ENCODE measurements at places on chromosomes 7 and 10.

DNA sequence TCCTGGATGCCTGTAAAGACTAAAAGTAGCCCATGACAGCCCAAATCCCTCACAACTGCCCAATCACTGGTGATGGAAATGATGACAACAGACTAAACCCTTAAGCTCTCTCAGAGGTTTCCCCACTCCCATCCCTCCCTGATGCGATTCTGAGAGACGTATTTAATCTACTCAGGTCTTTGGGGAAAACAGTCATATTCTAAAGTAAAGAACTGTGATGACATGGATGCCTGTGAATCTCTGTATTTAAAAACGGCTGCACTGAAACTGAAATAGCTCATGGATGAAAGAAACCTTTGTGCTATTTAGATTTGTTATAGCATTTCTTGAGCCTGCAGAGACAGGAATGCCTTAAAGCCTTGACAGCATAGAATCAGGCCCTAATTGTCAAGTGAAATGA is 28.5 kb downstream of the VPS41 start:
- DNase-seq = no peak

DNA sequence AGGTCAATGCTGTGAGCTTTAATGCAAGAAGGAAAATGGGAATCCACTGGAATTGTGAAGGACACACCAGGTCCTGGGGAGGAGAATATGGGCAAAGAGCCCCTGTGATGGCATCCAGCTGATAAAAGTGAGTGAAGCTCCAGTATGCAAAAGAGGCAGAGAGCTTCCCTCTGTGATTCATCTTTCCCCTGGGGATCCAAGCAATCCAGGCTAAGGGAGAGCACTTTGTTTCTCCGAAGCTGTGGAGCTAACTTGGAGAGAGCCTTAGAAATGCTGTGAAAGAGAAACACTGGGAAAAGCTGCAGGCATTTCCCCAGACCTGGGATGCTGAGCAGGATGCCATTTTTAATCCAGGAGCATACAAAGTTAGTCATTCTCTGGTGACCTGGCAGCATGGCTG is 489.5 kb downstream of the SH2D4B start:
- DNase-seq = no peak

DNA sequence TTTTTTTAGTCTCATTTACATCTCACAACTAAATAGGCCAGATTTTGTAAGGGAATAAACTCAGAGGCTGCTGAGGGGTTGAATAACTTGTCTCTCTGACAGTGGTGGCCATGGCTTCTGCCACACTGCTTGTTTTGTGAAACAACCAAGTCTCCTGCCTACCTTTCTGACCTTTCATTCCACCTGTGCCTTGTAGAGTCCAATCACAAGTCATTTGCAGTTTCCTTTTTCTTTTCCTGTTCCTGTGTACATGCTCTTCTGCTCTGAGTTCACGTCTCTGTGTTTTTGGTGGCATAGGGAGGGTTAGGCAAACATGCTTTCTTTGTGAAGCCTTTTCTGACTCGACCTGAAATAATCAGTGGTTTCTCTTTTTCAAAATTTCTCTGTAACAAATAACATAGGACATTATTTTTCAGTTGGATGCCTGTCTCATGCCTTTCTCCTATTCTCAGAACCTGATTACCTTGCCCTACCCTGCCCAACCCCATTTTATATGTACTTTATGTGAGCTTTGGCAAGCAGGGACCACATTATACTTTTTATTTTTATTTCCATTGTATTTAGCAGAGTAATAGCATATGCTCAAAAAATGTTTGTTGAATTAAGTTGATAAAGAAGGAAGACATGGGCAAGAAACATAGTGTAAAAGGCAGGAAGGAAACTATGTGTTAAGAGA is 81.7 kb downstream of the HDAC9 start:
- DNase-seq = no peak

DNA sequence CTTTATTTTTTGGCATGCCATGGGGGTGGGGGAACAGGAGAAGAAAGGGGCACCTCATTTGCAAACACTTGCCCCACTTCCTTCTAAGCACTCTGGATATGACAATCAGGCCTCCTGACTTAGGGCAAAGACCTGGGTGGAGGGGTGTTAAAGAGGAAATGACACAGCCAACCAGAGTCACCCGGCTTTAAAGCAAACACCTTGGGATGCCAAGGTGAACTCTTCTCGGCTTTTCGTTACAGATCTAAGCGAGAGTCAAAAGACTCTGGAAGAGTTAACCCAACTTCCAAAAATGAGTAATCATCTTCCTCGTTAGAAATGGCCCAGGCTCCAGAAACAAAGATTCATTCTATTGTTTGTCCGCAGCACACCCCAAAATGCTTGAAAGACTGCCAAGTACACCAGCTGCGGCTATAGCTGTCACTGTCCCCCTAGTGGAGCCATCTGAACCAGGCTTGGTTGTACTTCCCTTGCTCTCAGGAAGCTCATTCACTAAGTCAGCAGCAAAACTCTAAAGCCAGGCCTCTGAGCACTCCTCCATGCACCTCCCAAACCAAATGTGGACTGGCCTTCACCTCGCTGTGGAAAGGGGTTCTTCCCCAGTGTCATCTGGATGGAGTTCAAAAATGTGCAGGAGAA is 24.8 kb downstream of the FAM53B start:
- no peak for DNase-seq

DNA sequence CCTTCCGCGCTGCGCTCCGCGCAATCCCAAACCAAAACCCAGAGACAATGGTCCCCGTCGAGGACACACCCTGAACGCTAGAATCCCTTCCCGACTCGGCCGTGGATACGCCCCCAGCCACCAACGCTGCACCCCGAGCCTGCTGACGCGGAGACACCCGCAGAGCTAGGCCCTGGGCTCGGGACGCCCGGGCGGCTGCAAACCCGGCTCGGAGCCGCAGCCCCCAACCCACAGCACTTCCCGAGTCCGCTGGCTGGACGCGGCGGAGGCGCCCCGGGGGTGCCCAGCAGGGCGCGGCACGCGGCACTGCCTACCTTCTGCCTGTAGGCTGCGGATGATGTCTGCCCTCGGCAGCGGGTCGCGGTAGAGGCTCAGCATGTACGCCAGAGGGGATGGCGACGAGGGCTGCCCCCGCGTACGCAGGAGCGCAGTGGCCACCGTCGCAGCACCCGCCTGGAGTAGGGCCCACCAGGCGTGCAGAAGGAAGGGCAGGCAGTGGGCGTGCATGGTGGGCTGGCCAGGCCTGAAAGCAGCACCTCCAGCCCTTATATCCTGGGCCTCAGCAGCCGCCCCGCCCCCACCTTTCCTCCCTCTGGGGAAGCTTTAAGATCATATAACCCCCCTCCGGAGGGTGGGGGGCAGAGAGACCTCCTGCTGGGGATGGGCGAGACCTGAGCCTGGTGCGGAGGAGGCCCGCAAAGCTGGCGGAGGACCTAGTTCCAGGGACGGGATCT is at the start of gene NODAL:
TSS of gene NODAL (minus strand) at position 521 of the 734 bp plus-strand sequence. CDS start at position 507, 14 bp downstream.
- DNase-seq = no peak
